Cortex of kidney (tissue), 1 donor: ENCODE measurements at places on chromosomes 6 and 20.

DNA sequence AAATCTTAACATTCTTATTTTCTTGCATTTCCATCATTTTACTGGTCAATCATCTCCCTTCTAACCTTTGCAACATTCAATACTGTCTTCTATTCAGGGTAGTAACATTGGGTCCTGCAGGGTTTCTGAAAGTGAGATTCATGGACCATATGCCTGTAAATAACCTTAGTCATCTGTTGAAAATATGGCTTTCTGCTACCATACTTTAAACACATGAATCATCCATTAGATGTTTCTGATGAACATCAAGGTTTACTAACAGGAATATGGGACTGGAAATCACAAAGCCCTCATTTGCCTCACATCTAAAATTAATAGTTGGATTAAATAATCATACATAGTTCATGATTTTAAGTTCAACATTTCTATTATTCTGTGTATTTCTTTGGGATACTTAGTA, 475.9 kb upstream of the MARCKS start:
- DNase-seq, result no peak

GRCh38 chr6:125722886-125723285, 26.5 kb upstream of the HEY2 start:
- DNase-seq, result no peak

DNA sequence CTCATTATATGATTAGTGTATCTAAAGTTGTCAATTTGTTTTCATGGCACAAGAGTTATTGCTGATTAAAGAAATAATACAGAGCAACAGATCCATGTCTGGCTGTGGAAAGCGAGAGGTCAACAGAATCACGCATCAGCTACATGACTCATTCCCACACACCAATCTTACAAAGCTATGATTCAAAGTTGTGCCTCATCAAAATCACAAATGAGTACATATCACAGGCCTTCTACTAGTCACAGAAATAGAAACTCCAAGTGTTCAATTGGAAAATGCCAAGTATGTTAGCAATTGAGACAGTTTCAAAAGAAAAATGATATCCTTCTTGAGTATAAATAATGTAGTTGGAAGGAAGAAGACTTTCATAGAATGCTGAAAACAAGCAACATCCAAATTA, 57.8 kb upstream of the NKAIN2 start:
- no peak for DNase-seq

- DNase-seq, result no peak
Measured at GRCh38 chr6:1622220-1622850, 12.6 kb downstream of the FOXC1 start.

- DNase-seq, result no peak
Measured at GRCh38 chr6:134004714-134005113, 47.7 kb downstream of the SLC2A12 start.
